Stimulated activated CD8-positive, alpha-beta memory T cell treated with anti-CD3 and anti-CD28 coated beads, Interleukin-4, amount 100 ng/mL, for 48 hours (primary cell): ENCODE measurements at places on chromosomes 16 and 17.

DNA sequence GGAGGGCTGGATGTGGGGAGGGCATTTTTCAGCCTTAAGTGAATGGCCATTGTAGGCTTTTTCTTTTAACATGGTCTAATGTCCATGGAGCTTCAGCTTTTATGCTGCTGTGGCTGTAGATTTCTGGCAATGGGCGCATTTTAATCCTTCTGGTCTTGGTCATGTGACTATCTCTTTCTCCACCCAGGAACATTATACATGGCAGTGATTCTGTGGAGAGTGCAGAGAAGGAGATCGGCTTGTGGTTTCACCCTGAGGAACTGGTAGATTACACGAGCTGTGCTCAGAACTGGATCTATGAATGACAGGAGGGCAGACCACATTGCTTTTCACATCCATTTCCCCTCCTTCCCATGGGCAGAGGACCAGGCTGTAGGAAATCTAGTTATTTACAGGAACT, 4.7 kb upstream of the NME2 start:
- no peak for DNase-seq

DNA sequence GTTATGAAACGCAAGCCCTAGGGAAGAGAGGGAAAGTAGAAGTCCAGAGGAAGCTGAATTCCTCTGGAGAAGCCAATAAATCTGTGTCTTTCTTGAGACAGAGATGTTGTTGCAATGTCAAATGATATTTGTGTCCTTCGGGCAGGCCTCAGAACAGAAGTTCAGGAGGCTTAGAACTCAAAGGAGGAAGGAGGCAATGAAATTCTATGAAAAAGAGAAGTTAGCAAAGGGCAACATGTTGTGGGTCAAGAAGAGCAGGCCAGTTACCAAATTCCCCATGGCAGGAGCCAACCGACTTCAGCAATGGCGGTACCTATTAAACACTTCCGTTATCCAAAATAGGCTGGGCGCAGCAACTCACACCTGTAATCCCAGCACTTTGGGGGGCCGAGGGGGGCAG, 109.0 kb upstream of the DHX40 start:
- DNase-seq = no peak

GRCh38 chr16:79294568-79294967, 306.0 kb downstream of the MAF start:
- no peak for DNase-seq

GRCh38 chr16:57145046-57146021, 40.5 kb downstream of the PSME3IP1 start:
- no peak for DNase-seq

GRCh38 chr17:10059684-10060211, 138.7 kb downstream of the GAS7 start:
- no peak for DNase-seq

GRCh38 chr16:11681976-11682654, 13.9 kb downstream of the SNN start:
- no peak for DNase-seq

- DNase-seq = no peak
Observed at GRCh38 chr16:87393680-87394055, 1.5 kb downstream of the MAP1LC3B start.

DNA sequence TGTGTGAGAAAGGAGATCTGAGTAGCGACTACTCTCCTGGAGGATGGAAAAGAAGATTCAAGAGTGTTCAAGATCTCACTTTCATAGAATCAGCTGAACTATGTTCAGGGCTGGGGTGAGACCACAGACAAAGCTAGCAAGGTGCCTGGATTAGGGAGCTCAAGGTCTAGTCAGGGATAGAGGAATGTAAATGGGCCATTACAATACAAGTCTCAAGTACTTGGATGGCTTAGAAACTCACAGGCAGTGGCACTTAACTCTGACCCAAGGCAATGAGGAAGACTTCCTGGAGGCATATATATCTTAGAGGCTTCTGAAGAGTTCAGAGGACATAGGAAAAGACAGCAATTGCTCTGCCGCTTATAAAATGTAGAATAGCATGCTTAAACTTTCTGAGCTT, 184.9 kb upstream of the CDH11 start:
- DNase-seq = no peak

GRCh38 chr17:60525328-60525684, 736 bp downstream of the APPBP2 start:
- DNase-seq = no peak

- DNase-seq = no peak
Observed at GRCh38 chr17:46053911-46054534, 55.0 kb downstream of the STH start.

GRCh38 chr16:10322723-10323527, 62.9 kb upstream of the ATF7IP2 start:
- DNase-seq = no peak

- no peak for DNase-seq
Observed at GRCh38 chr17:7767405-7768021, 50.0 kb downstream of the DNAH2 start.

DNA sequence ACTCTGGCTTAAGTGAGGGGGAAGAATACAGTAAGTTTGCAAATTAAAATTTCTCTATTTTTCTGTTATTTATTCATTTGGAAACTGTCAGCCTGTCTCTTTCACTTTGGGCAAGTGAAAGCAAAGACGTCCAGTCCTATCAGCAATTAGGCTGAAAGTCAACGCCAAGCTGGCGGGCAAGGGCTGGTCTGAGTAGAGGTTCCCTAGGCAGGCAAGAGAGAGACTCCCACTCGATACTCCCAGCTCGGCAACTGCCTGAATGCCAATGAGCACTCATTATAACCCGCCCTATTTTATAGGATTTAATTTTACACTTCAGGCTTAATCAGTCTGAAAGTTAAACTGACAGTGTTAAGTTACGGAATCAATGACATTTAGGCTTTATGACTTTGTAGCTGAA, 14.3 kb upstream of the SLC38A8 start:
- no peak for DNase-seq

DNA sequence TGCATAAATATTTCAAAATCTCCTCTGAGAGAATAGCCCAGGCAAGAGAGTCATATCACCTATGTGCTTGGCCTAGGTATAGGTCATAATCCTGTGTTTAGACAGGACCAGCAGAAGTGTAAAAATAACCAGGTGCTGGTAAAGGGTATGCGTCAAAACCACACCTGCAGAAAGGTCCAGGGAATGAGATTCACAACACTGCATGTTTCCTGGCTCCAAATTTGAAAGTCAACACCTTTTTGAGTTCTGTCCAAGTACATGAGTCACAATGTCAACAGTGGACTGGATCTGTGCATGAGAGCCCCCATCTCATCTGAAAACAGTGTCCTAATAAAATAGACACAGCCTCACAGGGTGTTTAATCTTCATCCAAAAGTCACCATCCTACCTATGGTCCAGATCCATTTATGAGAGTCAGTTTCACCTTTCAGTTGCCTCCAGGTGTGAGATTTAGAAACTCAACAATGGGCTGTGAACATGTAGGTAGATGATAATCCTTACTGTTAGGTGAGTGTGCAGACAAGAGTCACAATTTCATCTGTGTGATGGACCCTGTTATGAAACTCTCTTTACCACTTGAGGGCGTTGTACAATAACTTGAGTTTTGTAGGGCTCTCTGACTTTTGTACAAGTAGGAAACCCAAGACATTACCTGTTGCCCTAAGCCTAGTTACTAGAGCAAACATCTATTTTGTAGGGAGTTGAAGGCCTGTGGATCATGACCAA, 2100.7 kb downstream of the TP53TG3F start:
- DNase-seq = no peak

GRCh38 chr16:17972460-17972943, 364.0 kb downstream of the NPIPA8 start:
- DNase-seq = no peak

GRCh38 chr17:10777131-10777807, 26.6 kb downstream of the TMEM238L start:
- no peak for DNase-seq

- no peak for DNase-seq
Observed at GRCh38 chr16:4746215-4746614, 11.9 kb downstream of the DNAAF8 start.

DNA sequence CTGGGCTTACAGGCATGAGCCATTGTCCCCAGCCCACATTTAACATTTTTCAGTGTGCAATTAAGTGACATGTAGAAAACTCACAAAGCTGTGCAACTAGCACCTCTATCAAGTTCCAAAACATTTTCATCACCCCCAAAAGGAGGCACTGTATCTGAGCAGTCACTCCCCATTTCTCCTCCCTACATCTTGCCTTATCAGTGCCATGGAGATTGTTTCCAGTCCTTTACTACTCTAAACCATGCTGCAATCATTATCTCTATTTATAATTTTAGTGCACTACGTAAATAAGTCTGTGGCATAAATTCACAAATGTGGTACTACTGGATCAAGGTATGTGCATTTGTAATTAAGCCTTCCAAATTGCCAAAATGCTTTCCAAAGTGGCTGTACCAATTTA, 7.6 kb downstream of the MRPS23 start:
- DNase-seq = no peak

GRCh38 chr16:4733747-4734062, 366 bp downstream of the ANKS3 start:
- peak; percentile 55 for DNase-seq

GRCh38 chr16:89115216-89115861, 21.7 kb downstream of the ACSF3 start:
- DNase-seq = peak; percentile 85

DNA sequence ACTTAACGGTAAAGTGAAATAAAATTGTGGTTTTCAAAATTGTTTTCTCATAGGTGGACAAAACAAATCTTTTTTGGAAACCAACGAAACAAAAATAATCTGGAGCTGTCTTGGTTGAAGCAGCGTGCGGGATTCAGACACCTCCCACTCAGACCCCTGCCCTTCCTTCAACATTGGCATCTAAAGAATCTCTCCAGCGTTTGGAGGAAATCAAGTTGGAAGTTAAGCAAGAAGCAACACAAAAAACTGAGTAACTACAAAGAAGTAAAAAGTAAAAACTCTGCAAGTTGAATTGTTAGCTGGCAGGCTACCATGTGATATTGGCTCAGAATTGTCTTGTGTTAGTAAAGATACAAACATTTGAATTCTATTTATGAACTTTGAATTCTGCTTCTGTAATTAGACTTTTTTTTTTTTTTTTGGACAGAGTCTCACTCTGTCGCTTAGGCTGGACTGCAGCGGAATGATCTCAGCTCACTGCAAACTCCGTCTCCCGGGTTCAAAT, 361.0 kb upstream of the PMFBP1 start:
- DNase-seq = no peak

GRCh38 chr17:70447588-70447987, 278.3 kb downstream of the KCNJ2 start:
- no peak for DNase-seq

- no peak for DNase-seq
Observed at GRCh38 chr17:55704401-55704800, 18.3 kb downstream of the TMEM100 start.
